ENCODE measurements at places on chromosomes 13 and 19.

DNA sequence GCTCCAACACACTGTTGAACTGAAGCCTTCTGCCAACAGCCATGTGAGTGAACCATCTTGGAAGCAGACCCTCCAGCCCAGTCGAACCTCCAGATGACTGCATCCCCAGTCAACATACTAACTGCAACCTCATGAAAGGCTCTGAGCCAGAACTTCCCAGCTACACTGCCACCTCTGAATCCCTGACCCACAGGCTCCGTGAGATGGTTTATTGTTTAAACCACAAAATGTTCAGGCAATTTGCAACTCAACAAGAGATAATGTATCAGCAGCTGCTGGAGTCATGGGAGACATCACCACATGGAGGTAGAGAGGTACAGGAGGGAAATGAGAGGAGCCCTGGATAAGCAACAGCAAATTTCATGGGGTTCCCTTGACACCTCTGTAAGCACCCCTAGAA is 266.4 kb upstream of the NBEA start:
- DNase-seq, result no peak

DNA sequence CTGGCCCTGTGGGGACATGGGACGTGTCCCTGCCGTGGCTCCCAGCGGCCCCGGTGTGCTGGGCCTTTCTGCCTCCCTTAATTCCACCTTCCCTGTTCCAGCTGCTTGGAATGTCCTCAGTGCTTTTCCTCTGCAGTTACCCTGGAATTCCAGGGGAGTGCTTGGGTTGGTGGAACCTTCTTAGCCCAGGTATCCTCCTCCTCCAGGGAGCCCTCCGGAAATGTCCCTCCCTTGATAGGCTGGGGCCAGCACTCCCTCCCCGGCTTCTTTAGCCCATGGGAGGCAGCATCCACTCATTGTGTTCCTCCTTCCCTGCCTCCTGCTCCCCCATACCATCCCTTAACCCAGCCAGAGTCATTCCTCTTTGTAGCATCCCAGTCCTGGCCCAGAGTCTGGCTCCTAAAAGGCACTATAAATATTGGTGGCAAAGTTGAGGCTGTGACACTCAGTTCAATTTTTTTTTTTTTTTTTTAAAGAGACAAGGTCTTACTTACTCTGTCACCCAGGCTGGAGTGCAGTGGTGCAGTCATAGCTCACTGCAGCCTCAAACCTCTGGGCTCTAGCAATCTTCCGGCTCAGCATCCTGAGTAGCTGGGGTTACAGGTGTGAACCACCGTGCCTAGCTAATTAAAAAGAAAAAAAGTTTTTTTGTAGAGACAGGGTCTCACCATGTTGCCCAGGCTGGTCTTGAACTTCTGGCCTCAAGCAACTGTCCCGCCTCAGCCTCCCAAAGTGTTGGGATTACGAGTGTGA is 13.7 kb upstream of the SLC7A10 start:
- DNase-seq, result no peak

- no peak for DNase-seq
Observed at GRCh38 chr13:28628241-28628640, 30.7 kb upstream of the POMP start.

- no peak for DNase-seq
Observed at GRCh38 chr19:10520652-10521318, 3.5 kb upstream of the S1PR5 start.

- no peak for DNase-seq
Observed at GRCh38 chr19:47005873-47006272, 13.8 kb upstream of the NPAS1 start.

- peak; percentile 97 for DNase-seq
Observed at GRCh38 chr19:3359015-3359918, 7.1 kb upstream of the NFIC start.

GRCh38 chr13:107563099-107563925 is 652.0 kb downstream of the LIG4 start:
- no peak for DNase-seq

Measured in GM19239 (cell line).